ENCODE measurements at places on chromosomes 16 and 17. TPM values are rescaled to one million over a fixed set of nuclear protein-coding genes. Genes with fewer than 3 reads are reported as not detected.

Gene CSH2
- not detected for total RNA-seq

Gene G6PC1
- total RNA-seq = not detected

Gene SMPD3
- total RNA-seq = 0.12 TPM

Gene GPR179
- total RNA-seq = under 0.01 TPM

Gene ATP1B2
- total RNA-seq = not detected

Gene HBQ1
- total RNA-seq = 0.44 TPM

Gene C17orf67
- total RNA-seq = 0.87 TPM

Gene HAS3
- 0.25 TPM for total RNA-seq

Gene C1QL1
- 0.37 TPM for total RNA-seq

Gene KRTAP2-1
- total RNA-seq = not detected

Gene GRAP
- total RNA-seq = under 0.01 TPM

Gene TBC1D3
- total RNA-seq = not detected

Gene AARS1
- total RNA-seq = 326 TPM

Gene ARHGAP27
- total RNA-seq = 6.4 TPM

Gene ATP2A1
- total RNA-seq = 0.22 TPM

Gene EVI2B
- total RNA-seq = not detected

Gene SCGB1C2
- total RNA-seq = not detected

Gene HSD3B7
- total RNA-seq = 28.0 TPM

Gene KRT25
- total RNA-seq = not detected

Gene YWHAE
- 941 TPM for total RNA-seq

Gene TP53TG3D
- 0.12 TPM for total RNA-seq

Gene KCNAB3
- total RNA-seq = 1.00 TPM

Gene SCARF1
- 0.44 TPM for total RNA-seq

Gene SLC2A4
- under 0.01 TPM for total RNA-seq
